ENCODE measurements at places on chromosomes 11 and 22.

DNA sequence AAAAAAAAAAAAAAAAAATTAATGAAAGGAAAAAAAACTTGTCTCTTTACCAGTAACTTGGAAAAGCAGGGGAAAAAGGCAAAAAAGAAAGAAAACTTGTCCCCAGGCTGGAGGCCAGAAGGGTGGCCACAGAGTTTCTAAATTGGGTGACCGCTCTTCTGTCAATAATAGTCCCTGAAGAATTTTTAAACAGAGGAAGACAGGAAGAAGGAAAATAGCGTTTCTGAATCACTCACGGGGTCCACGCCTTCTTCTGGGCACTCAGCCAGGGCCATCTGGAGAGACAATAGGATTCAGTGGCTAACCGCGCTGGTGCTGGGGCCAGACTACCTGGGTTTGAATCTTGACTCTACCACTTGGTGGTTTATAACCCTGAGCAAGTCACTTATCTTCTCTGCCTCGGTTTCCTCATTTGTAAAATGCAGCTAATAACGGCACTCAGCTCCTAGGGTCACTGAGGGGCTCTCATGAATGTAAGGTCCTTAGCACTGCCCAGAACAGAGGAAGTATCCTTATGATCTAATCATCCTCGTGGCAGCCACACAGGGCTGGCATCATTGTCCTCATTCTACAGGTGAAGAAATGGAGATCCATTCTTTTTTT lies 7.0 kb downstream of the C11orf86 start:
- peak; percentile 91 for DNase-seq

- no peak for DNase-seq
Measured at GRCh38 chr11:98725471-98725870, 295.3 kb upstream of the CNTN5 start.

- DNase-seq: no peak
Measured at GRCh38 chr11:46697303-46697702, 3.1 kb downstream of the ARHGAP1 start.

DNA sequence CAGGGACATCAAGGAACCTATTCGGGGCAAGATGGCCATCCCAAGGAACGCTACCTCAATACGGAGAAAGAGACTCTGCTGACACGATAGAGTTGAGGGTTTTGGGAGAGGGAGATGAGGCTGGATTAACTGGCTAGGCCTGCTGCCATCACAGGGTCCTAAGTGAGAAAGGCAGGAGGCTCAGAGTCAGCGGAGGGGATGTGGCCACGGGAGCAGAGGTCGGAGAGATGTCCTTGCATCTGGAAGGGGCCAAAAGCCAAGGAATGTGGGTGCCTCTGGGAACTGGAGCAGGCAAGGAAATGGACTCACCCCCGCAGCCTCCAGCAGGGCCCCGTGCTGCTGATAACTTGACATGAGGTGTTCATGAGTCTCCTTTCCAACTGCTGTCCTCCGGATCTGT lies 31.0 kb upstream of the RFPL3 start:
- DNase-seq: no peak

DNA sequence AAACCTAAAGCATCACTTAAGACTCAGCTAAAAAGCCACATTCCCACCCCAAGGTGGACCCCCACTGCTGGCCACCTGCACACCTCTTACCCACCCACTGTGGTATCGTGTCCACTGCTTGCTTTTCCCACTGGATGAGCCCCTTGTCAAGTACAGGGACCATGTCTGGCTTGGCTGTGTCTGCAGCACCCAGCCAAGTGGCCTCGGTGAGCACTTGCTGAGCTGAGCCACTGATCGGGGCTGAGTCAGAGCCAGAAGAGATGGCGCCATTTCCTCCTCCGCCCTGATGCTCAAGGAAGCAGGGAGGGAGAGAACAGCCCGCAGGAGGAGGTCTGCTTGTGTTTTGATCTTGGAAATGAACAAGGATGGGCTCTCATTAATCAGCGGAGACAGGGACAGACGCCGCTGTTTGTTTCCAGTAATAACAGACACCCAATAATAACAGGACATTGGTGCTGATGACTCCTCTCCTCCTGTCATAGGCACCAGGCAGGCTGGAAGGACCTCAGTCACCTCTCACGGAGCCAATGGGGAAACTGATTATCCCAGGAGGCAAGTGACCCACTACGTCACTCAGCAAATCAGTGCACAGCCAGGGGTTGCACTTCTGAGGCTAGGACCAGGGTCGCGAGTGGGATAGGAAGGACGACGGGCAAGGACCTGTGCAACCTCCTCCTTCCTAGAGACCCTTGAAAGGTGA lies 85.2 kb upstream of the RTL6 start:
- DNase-seq: peak; percentile 12

GRCh38 chr22:20247010-20247505 lies 21.1 kb downstream of the RTN4R start:
- no peak for DNase-seq

- DNase-seq: no peak
Measured at GRCh38 chr11:69413993-69414392, 67.5 kb upstream of the LINC01488 start.

DNA sequence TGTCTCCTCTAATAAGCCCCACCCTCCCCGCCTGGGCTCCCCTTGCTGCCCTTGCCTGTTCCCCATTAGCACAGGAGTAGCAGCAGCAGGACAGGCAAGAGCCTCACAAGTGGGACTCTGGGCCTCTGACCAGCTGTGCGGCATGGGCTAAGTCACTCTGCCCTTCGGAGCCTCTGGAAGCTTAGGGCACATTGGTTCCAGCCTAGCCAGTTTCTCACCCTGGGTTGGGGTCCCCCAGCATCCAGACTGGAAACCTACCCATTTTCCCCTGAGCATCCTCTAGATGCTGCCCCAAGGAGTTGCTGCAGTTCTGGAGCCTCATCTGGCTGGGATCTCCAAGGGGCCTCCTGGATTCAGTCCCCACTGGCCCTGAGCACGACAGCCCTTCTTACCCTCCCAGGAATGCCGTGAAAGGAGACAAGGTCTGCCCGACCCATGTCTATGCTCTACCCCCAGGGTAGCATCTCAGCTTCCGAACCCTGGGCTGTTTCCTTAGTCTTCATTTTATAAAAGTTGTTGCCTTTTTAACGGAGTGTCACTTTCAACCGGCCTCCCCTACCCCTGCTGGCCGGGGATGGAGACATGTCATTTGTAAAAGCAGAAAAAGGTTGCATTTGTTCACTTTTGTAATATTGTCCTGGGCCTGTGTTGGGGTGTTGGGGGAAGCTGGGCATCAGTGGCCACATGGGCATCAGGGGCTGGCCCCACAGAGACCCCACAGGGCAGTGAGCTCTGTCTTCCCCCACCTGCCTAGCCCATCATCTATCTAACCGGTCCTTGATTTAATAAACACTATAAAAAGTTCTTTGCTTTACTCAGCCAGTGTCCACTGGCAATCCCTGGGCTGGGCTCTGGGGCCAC lies 14.4 kb downstream of the TSKU start:
- DNase-seq: no peak

DNA sequence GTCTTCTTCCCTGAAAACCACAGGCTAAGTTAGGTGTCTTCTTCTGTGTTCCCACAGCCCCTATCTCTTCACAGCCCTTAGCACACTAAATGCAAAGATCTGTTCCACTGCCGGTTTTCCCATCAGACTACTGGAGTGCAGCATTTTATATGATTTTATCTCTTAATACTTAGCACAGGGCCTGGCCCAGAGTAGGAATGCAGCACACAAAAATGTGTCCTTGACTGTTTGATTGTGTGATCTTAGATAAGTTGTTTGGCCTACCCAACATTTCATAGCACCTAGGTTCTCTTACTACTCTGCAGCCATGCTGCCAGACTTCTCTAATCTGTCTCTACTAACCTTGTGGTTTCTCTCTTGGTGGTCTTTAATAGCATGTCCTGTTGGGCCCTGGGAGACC lies 54.1 kb upstream of the RRM1 start:
- no peak for DNase-seq

DNA sequence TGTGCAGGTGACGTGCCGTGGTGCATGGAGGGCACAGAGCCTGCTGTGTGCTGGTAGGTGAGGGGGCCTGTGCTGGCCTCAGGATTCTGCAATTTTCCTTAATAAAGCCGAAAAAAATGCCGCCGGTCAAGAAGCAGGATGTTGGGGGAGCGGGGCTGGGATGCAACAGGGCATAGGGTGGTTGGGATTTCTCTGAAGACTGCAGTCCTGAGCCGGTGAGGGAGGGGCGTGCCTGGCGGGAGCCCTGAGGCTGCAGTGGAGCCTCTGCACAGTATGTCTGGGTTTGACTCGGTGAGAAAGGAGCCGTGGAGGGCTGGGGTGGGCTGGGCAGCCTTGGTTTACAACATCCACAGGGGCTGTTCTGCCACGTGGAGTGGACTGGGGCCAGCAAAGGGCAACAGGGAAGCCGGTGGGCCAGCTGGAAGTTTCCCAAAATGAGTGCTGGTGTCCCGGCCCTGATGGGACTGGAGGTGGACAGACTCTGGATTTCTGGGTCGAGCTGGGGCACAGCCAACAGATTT lies 1.3 kb downstream of the CDHR5 start:
- DNase-seq: no peak

DNA sequence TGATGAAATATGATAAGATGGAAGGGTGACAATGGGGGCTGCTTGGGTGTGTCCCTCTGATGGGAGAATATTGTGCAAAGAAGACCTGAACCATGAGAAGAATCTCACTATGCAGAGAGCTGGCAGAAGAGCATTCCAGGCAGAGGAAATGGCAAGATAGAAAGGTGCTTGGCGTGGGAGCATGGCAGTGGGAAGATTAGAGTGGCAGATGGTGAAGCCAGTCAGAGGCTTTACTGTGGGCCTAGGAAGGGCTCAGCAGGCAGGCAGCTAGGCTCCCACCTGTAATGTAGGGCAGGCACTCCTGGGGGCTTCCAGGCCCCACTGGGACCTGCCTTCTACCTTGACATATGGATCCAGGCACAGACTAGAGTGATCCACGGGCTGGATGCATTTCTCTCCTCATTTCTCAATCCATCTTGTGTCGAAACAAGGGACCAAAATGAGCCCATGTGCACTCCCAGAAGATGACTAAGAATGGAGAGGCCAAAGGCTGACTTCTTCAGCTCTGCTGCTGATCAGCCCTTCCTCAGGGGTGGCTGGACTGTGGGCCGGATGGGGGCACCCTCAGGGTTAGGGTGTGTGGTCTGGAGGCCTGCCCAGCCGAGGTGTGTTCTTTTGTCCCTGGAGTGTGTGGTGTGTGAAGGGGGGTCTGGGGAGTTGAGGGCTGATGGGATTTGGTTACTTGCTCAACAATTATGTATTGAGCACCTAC lies 88.3 kb downstream of the TSPAN18 start:
- DNase-seq: peak; percentile 80

- no peak for DNase-seq
Measured at GRCh38 chr22:25146307-25146706, 53.4 kb upstream of the CRYBB3 start.

DNA sequence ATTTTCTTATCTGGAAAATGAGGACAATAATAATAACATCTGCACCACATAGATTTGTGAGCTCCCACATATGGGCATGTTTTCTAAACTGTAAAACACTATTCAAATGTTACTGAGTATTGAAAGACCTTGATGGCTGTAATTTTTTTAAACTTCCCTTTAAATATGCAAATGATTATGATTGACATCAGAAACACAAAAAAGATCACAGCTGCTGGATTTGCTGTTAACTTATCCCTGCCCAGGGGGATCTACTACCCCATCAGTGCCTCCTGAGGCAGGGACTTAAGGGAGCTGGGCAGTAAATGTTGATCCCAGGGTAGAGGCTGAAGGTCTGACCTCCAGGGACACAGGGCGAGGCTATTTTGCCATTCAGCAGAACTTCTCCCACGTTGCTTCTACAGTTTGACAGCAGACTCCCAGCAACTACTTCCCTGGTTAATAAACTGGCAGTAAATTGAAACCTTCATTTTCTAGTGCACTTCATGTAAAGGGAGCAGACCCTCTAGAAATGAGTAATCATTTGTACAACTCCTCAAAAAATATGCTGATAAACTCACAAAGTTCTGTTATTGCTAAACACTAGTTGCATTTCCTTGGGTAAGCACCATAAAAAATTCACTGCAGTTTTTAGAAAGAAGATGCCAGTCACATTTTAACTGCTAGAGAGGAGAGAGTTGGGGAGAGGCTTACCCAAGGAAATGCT lies 20.3 kb downstream of the TMPRSS5 start:
- no peak for DNase-seq

DNA sequence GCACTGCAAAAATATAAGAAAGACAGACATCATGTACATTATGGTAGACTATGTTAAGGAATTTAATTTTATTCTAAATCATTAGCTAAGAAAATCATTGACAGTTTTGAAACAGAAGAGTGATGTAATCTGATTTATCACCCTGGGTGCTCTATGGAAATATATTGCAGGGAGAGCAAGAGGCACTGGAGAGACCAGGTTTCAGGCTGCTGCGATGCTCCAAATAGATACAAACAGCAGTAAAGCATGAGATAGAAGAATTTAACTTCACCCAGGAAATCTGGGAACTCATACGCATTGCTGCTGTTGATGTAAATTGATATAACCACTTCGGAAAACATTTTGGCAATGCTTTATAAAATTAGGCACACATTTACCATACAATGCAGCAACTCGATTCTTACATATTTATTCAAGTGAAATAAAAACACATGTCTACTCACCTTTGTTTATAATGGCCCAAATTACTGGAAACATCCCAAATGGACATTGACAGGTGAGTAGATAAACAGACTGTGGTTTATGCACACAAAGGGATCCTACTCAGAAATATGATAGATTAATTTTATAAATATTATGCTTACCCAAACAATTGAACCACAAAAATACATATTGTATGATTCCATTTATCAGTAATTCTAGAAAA lies 535.1 kb upstream of the CHORDC1 start:
- DNase-seq: no peak

DNA sequence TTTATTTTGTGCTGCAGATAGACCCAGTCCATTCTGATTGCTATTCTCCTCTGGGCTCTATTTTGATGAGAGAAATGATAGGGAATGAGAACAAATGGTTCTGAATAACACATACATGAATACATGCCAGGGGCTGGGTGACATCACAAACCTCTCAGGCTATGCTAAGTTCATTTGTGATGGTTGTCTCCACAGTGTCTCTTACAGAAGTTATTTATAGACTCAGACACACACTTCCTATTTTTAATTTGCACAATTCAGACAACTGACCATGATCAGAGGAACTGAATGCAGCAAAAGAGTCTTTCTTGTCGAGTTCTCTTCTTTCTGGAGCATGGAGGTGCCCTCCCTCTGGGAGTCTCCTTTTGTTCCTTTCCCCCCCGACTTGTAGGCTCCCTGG lies 991.7 kb downstream of the OPCML start:
- DNase-seq: peak; percentile 15

DNA sequence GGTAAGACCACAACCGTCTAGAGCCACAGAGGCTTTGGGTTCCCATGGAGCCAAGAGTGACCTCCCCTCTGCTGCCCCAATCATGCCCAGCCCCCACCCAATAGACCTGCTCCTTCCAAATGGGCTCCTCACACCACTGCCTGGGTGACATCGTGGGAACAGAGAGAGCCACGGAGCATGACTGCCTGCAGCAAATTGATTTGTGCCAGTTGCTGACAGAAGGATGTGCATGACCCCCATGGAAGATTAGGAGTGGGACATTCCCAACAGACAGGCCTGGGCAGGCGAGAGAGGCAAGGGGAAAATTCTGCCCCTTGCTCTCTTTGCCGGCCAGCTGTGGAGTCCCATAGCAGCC lies 88.5 kb downstream of the TENM4 start:
- no peak for DNase-seq

- DNase-seq: no peak
Measured at GRCh38 chr11:130163346-130164220, 4.0 kb downstream of the ST14 start.

All from AG10803 (cell line).